ENCODE measurements at places on chromosomes 1 and 21. TPM values are rescaled to one million over a fixed set of nuclear protein-coding genes. Genes with fewer than 3 reads are reported as not detected.
A peak's percentile ranks its signal among the peaks of the same experiment; 100 is the strongest.

FCRL1 gene
- polyA plus RNA-seq = not detected

SLC16A4 gene
- 0.79 TPM for polyA plus RNA-seq

MAP1LC3C gene
- 4.2 TPM for polyA plus RNA-seq

KRTAP7-1 gene
- not detected for polyA plus RNA-seq

ANKRD35 gene
- polyA plus RNA-seq = 3.1 TPM

ASPM gene
- not detected for polyA plus RNA-seq

RGS7 gene
- not detected for polyA plus RNA-seq

OLIG2 gene
- not detected for polyA plus RNA-seq

DNA sequence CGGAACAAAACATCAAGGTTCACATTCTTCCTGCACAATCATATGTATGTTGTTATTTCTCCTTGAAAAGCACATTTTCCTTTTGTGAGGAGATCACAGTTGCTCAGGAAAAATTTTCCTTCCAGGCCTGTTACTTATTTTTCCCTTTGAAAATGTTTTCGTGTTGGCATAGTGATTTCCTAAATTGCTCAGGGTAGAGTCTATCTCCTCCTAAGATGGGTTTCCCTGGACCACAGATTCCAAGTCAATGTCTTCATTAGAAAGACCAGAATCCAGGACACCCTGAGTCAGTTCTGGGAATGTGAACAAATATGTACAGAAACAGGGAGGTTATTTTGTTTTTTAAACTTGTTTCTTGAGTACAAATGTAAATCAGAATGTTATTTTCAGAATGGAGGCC, 94.3 kb upstream of the C1orf105 start:
- DNase-seq = no peak

DNA sequence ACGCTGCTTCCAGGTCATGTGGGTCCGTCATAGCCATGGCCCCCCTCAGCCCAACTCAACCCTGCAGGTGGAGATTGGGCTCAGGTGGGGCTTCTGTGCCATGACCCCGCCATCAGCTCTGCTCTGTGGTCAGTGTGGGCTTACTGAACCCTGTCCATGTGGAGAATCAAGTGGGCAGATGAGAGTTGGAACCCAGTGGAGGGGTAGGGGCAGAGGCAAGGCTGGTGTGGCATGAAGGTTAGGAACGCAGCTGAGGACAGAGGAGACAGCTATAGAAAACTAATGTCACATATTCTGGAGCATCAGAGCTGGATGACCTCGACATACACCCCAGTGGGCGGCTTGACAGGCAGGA, 355.9 kb downstream of the PTPRU start:
- DNase-seq = no peak

- peak; percentile 17 for DNase-seq
Measured at GRCh38 chr1:12016182-12016581, 3.1 kb upstream of the MIIP start.

DNA sequence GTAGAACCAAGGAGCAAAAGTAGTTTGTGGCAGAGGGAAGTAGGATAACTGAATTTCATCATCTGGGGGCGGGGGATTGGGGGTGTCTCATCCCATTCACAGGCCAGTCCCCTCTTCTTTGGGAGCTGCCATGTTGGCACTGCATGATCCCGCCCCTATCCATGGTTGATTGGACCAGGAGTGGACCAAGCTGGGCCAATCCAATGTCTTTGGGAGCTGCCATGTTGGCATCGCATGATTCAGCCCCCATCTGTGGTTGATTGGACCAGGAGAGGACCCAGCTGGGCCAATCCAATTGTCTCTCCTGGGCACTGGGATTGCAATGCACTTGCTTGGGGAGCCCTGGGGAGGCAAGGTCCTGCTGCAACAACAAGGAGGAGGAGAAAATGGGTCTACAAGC, 12.3 kb upstream of the ALPL start:
- DNase-seq = no peak

DNA sequence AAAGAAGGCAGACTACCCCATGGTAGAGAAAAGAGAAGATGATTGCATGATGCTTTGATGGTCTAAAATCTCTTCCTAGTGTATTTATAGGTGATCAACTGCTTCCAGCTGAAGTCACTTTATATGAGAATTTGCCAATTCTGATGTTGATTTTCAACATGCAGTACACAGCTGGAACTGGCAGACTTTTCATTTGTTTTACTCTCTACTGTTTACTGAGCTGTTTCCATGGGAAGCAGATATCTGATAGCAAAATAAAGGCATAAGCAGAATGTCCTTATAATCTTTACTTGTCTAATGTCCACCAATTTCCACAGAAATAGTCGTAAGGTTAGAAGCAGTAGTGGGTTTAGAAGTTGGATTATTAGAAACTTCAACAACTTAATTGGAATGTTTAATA, 74.9 kb downstream of the SYDE2 start:
- no peak for DNase-seq

GRCh38 chr1:182149411-182149965, 88.0 kb upstream of the ZNF648 start:
- DNase-seq = peak; percentile 34

- no peak for DNase-seq
Measured at GRCh38 chr1:80402625-80403024, 1396.1 kb upstream of the ADGRL4 start.

DNA sequence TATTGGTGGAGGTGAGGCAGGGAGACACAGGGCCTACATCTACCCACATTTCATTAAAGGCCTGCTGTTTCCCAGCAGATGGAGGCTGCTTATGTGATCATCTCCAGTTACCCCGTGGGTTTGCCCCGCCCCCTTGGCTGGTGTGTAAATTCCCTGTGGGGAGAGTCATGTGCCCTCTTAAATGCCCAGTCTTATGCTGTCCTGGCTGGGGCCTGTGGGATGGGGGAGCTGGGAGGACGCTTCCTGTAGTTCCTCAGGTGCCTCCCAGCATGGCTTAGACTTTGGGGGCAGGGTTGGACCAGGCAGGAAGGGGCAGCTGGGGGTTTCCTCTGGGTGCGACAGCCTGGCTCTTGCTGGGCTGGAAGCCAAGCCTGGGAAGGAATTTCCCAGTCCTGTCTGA, 15.5 kb upstream of the CITED4 start:
- peak; percentile 77 for DNase-seq

DNA sequence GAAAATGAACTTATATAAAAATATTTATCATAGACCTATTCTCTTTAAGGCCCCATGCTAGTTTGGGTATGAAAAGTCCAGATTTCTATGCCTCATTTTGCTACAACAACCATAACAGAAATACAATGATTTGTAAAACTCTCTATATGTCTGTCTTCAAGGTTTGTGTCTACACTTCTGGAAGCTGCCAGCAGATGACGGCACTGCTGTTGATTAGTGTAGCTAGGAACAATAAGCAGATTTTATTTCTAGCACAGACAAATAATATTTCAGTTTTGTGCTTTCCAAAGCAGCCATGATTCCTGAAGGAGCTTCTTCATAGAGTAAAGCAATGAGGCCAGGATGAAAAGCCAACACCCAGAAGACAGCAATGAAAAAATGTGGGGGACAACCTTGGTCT, 779.6 kb upstream of the ADGRL2 start:
- no peak for DNase-seq

DNA sequence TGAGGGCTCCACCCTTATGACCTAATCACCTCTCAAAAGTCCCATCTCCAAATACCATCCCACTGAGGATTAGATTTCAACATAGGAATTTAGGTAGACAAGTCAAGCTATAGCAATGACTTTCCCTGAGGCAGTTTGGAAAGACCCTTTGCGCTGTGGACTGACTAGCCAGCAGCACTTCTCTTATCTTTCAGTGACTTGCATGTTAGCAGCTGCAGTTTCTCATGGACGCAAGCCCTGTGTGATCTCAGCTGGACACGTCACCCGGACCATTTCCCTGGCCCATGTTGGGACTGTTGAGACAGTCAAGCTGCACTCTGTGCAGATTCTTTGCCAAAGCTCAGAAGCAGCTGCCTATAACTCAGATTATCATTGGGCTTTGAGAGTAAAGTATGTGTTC, 408.1 kb upstream of the USP24 start:
- peak; percentile 64 for DNase-seq

All from psoas muscle (tissue), 8 donors.